ENCODE measurements at places on chromosomes 11 and 22. TPM values are rescaled to one million over a fixed set of nuclear protein-coding genes. Genes with fewer than 3 reads are reported as not detected.

ARHGEF12 gene
- total RNA-seq, result 64.4 TPM

C1QTNF4 gene
- total RNA-seq, result 0.82 TPM

CATSPER1 gene
- not detected for total RNA-seq

RAG1 gene
- total RNA-seq, result 0.16 TPM
